ENCODE measurements at places on chromosomes 6 and 20. TPM values are rescaled to one million over a fixed set of nuclear protein-coding genes. Genes with fewer than 3 reads are reported as not detected.

DNA sequence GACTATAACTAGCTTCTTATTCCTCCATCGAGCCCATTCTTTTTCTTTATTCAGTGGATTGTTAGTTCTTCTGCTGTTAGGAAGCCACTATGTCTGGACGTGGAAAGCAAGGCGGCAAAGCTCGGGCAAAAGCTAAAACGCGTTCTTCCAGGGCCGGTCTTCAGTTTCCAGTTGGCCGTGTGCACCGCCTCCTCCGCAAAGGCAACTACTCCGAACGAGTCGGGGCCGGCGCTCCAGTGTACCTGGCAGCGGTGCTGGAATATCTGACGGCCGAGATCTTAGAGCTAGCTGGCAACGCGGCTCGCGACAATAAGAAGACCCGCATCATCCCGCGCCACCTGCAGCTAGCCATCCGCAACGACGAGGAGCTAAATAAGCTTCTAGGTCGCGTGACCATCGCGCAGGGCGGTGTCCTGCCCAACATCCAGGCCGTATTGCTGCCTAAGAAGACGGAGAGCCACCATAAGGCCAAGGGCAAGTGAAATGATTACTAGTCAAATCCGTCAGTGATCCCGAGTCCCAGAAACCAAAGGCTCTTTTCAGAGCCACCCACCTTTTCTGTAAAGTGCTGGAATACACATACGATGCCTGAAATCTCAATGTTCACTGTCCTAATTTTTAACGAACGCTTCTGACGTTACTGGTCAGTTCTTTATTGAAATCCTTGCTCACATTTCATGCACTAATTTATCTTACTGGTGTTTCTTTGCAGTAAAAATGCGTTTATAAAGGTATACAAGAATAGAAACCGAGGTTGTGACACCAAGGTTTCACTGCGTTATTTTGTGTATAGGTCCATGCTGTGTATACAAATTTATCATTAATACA is 129.9 kb downstream of the HFE start:
- DNase-seq: peak; percentile 76

GRCh38 chr6:141152951-141153350 is 979.8 kb upstream of the GJE1 start:
- no peak for DNase-seq

Gene RAET1E
- total RNA-seq: not detected

DNA sequence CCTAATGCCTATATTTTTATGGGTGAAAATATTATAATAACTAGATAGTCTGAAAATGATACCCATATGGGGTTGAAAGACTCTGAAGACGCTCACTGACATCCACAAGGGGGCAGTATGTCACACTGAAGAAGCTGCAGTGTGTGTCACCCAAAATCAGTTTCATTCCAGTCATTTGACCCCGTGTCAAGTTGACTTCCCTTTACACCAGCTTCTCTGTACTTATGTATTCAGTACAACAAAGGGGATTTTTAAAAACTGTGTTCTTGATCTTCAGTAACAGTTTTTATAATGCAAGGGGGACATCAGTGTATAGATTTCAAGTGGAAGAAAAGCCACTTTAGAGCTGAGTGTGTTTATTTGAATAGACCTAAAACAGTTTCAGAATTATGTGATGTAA is 19.3 kb downstream of the FAXC start:
- DNase-seq: no peak

DNA sequence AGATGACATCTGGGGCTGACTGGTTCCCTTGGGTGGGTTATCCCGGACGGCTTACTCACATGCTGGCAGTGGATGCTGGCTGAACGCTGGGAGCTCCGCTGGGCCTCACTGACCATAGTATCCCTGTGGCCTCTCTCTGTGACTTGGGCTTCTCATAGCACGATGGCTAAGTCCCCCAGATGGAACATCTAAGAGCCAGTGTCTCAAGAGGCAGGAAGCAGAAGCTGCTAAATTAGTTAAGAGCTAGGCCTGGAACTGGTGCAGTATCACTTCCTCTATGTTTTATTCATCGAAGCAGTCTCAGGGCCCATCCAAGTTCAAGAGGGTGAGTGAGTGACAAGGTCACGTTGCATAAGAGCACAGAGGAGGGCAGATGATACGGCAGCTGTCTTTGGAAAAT is 116.5 kb upstream of the LAMP5 start:
- DNase-seq: no peak

- DNase-seq: no peak
These were observed 9.9 kb upstream of the C6orf141 start for GRCh38 chr6:49540614-49541013.

DNA sequence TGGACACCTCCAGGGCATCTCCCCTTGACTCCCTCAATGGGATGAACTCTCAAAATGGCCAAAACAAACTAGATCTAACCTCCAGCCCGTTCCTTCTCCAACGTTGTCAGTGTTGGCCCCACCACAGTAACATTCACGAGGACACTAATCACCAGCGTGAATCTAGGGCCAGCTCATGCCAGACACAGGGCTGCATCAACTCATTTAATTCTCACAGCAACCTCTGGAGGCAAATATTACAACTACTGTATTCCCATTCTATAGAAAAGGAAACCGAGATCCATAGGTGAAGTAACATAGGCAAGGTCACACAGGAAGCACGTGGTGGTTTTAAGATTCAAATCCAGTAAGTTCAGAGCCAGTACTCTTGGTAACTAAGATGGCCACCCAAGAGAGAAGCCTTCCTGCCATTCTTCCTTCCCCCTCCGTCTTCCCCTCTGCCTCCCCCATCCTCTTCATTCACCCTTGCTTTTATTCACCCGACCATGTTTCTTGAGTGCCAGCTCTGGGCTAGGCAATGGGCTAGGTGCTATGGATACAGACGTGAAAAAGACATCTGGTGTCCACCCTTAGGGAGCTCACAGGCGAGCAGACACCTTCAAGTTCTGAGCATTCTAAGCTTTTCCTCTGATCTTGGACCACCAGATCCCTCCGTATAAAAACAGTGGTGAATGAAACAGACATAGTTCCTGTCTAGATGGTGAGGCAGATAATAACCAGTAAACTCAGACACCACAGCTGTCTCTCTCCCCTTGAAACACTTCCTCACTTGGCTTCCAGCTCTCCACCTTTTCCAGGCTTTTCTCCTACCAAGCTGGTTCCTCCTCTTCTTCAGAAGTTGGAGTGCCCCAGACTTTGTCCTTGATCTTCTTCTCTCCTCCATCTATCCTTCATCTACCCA is 9.6 kb downstream of the CCM2L start:
- DNase-seq: no peak

Gene BTNL2
- total RNA-seq: not detected

GRCh38 chr6:26243132-26243531 is 121.9 kb upstream of the BTN3A2 start:
- no peak for DNase-seq

Data from pancreas (tissue), 10 donors.